ENCODE measurements at places on chromosomes 3 and 15.

- no peak for DNase-seq
Observed at GRCh38 chr3:195302431-195302830, 31.5 kb upstream of the XXYLT1 start.

- DNase-seq, result no peak
Observed at GRCh38 chr3:70607469-70607868, 295.0 kb upstream of the MDFIC2 start.

- DNase-seq, result no peak
Observed at GRCh38 chr3:17074559-17074958, 189.8 kb downstream of the PLCL2 start.

GRCh38 chr3:143375698-143376097 is 256.1 kb downstream of the CHST2 start:
- DNase-seq, result no peak

GRCh38 chr15:33644304-33644703 is 324.0 kb upstream of the CHRM5 start:
- no peak for DNase-seq

DNA sequence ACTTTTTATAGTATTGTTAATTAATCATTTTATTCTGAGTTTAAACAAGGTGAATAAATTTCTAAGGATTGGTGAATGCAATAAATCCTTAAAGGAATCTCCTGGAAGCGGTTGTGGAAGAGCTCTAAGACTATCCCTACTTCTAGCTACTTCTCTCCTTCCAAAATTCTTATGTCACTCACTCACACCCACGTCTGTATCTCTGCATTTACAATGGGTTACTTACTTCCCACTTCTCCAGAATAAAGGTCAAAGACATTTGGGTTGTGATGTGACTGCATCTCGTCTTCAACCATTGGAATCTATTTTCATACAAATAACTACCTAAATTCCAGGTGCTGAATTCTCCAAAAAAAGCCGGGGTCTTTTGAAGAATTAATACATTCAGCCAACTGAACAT is 234.2 kb upstream of the MDFIC2 start:
- DNase-seq, result no peak

- DNase-seq, result no peak
Observed at GRCh38 chr15:25863111-25863967, at the start of gene ATP10A. ATP10A (minus strand) TSS chr15:25863327; CDS start chr15:25863096, 231 bp downstream.

- DNase-seq, result no peak
Observed at GRCh38 chr3:123609063-123609462, 24.2 kb upstream of the HACD2 start.

DNA sequence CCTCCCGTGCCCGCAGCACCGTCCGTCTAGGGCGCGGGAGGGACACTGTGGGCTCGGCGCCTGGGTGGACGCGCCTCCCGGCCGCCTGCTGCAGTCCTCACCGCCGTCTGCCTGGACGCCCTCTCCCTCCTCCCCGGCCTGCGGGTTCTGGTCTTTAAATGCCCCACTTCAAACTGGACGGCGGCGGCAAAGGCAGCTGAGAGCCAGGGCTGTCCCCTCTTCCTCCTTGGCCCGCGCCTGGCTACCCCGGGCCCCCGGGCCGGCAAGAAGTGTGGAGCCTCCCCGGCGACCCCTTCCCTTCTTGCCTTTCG is 426 bp downstream of the CBLB start:
- no peak for DNase-seq

- no peak for DNase-seq
Observed at GRCh38 chr3:30282154-30282696, 324.2 kb upstream of the TGFBR2 start.

GRCh38 chr15:63135804-63136203 is 14.1 kb downstream of the LACTB start:
- DNase-seq, result no peak

DNA sequence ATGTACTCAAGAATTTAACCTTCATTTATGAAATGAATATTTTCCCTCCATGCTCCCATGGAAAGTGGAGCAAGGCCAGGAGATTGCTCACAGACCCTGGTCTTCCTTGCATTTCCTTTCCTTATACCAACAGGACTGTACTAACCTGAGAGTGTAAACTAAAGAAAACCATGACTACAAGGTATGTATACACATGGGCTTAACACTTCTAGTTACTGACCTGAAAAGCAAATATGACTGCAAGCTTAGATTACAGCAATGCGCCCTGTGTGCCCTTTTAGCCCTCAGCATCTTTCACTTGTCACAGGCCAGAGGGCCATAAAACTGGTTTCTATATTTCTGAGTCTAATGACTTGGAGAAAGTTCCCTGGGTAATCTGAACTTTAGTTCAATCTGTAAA is 52.1 kb downstream of the NEK10 start:
- no peak for DNase-seq

- no peak for DNase-seq
Observed at GRCh38 chr3:127684871-127685707, 12.3 kb downstream of the ABTB1 start.

GRCh38 chr3:55873523-55874254 is 386.6 kb upstream of the WNT5A start:
- no peak for DNase-seq

DNA sequence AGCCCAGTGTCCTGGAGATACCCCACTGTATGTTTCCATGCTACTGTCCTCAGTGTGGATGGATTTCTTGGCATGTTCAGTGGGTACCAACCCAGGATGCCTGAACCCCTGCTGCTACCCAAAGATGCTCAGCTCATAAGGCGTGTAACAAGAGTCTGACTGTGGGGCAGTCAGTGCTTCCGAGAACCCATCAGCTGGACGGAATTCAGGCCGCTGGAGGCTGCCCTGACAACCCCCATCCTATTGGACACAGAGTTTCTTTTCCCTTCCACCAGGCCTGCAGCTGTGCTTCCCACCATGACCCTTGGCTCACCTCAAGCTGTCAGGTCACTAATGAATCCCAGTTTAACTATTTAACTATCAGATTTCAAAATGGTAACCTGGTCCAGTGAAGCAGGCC is 224.1 kb upstream of the FEZF2 start:
- no peak for DNase-seq

DNA sequence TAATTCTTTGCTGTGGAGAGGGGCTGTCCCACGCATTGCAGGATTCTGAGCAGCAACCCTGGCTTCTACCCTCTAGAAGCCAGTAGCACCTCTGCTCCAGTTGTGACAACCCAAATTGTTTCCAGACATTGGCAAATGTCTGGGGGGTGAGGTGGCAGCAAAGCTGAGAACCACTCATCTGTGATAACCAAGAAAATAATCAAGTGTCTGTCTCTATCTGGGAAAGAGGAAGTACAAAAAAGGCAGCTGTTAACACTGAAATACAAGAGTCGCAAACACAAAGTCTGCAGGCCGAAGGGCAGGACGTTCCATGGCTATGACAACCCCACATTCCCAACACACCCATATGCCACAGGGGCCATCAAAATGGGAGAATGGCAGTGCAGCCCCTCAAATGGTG is 42.2 kb upstream of the GNB5 start:
- DNase-seq, result no peak

DNA sequence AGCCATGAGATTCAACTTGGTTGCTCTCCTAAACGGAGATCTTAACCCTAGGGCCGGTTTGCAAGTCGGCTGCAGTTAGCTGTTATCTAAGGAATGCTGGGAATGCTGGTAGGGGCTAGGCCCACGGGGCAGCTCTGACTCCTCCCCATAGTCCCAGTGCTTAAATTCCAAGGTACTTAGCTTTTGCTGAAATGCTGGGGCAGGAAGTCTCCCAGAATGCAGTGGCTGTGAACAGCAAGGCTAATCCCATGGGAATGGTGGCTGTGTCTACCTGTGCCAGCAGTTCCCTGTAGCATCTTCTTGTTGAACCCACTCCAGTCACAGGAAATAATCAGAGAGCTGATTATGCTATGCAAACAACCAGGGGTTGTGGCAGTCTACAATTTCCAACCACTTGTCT is 102.5 kb upstream of the TJP1 start:
- no peak for DNase-seq

DNA sequence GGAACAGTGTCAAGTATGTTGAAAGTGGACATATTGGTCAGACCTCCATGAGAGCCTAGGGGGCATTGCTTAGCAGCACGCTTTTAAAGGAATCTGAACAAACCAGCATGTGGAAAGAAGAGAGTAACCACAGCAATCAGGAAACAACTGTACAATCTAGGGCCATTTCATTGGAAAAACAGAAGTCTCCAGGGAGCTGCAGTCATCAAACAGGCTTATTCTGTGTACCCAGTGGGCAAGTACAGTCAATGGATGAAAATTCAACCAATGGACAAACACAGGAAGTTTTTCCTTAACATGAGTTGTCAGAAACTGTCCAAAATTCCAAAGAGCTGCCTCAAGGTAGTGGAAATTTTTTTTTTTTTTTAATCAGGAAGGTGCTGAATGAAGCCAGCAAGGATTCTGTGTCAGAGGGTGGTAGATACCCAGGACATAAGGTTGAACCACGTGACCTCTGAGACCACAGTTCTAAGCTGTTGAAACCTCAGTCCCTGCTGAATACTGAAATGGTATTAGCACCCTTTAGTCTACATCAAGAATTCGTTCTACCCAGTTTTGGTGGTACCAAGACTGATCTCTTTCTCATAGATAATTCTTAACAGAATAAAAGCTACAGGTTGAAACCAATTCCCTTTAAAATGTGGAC is 4.4 kb upstream of the DLG1 start:
- DNase-seq, result no peak

DNA sequence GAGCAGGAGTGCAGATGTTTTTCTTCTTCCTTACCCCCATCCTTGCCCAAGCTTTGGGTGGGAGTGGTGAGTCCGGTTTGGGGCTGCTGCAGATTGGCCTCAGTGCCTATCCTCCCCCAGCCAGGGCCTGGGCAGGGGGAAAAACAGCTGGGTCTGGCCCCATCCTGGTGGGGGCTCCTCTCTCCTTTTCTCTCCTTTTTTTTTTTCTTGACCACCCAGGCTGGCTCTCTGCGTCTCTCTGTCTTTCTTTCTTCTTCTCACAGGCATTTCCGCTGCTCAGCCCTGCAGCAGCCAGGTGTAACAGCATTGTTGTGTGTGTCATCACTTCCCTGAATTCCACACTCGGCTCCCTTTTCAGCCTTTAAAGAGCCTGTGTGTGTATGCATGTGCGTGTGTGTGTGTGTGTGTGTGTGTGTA is 2.0 kb downstream of the FOXL2NB start:
- DNase-seq, result no peak

- no peak for DNase-seq
Observed at GRCh38 chr3:172464306-172464705, 16.1 kb upstream of the GHSR start.

DNA sequence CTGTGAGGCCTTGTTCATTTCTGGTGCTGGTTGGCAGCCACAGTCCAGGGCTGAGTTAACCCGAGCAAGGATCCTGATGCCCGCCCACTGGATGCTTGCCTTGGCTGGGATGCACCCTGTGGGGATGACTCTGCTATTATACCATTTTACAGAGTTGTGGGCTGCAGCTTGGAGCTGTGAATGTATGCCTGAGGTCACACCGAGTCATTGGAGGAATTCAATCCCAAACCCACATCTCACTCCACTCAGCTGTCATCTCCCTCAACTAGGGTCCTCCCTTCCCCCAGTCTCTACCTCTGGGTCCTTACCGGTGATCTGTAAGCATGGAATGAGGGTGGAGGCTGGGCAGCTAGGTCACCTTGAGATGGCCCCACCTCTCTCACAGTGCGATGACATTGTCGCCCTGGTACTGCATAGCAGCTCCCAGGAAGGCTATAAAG is 22.1 kb downstream of the MAPKAPK3 start:
- no peak for DNase-seq

DNA sequence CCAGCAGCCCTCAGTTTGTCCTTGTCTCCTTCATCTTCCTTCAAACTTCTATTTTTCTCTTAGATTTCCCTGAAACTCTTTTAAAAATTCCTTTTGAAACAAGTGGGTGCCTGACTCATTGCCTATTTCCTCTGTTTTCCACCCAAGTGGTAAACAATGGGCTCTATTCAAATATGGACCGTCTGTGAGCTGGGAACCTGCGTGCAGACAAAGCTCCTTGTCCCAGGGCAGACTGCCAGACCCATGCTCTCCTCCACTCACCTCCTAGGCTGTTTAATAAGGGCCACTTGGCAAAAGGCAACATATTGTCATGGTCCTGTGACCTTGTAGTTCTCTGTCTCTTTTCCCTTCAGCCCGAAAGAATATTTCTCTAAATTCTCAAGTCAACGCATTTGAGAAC is 332.7 kb upstream of the THBS1 start:
- no peak for DNase-seq

- DNase-seq, result peak; percentile 82
Observed at GRCh38 chr3:18424729-18425640, at the start of gene SATB1. SATB1 (minus strand) TSS chr3:18425339; CDS start chr3:18420967, 4,372 bp downstream.

GRCh38 chr3:8757551-8758518 is 11.6 kb downstream of the OXTR start:
- DNase-seq, result no peak

GRCh38 chr3:13414040-13414729 is 5.9 kb downstream of the NUP210 start:
- no peak for DNase-seq

GRCh38 chr3:98874602-98875249 is 26.8 kb downstream of the DCBLD2 start:
- no peak for DNase-seq

- DNase-seq, result no peak
Observed at GRCh38 chr3:111571907-111572460, 23.2 kb downstream of the ZBED2 start.

- DNase-seq, result no peak
Observed at GRCh38 chr15:91866971-91867372, 13.5 kb downstream of the SLCO3A1 start.

GRCh38 chr15:59400103-59400813 is 27.6 kb upstream of the MYO1E start:
- DNase-seq, result no peak

GRCh38 chr3:36178018-36178417 is 202.3 kb upstream of the STAC start:
- no peak for DNase-seq

DNA sequence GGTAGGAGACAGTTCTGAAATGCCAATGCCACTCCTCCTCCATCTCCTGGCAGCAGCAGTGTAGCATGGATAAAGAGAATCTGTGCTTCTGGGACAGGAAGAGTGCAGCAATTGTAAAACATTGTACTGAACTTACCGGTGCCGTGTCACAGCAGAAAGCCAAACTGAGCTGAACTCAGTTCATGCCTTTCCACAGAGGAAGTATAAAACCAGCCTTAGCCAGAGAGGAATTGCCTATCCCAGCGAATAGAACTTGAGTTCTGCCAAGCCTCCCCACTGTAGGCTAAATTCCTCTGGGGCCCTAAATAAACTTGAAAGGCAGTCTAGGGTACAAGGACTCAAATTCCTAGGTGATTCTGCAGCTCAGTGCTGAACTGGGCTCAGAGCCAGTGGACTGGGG is 148.8 kb downstream of the SLC9A9 start:
- no peak for DNase-seq

GRCh38 chr3:77684115-77684514 is 644.2 kb downstream of the ROBO2 start:
- DNase-seq, result no peak

- DNase-seq, result no peak
Observed at GRCh38 chr15:43193710-43194109, 8.5 kb downstream of the CCNDBP1 start.
